ENCODE measurements at places on chromosomes 3 and 15.

GRCh38 chr15:64596701-64597476, 136.5 kb downstream of the ZNF609 start:
- DNase-seq = no peak

DNA sequence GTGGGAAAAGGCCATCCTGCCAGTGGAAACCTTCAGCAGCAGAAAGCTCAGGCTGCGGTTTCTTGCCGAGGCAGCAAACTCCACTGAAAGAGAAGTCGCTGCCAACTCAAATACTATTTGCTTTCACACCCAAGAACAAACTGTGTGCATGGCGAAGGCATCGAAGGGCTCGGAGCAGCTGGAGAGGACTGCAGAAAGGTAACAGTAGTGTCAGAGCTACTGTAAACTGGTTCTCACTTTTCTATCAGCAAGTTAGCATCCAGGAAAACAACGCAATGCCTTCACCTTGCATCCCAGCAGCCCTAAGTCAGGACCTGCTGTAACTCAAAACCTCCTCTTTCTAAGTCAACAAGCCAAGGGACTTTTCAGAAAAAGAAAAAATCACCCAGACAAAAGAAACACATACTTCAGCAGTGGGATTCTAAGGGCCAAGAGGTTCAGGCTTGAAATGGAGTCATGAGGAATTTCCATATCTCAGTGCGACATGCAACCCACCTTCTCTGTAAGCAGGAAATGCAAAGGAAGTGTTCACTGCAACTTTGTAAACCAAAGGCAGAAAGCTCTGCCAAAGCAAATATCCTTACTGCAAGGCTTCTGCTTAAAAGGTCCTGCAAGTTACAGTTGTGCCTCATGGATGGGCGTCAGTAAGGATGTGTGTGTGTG, 193.5 kb downstream of the FOXP1 start:
- DNase-seq = no peak

DNA sequence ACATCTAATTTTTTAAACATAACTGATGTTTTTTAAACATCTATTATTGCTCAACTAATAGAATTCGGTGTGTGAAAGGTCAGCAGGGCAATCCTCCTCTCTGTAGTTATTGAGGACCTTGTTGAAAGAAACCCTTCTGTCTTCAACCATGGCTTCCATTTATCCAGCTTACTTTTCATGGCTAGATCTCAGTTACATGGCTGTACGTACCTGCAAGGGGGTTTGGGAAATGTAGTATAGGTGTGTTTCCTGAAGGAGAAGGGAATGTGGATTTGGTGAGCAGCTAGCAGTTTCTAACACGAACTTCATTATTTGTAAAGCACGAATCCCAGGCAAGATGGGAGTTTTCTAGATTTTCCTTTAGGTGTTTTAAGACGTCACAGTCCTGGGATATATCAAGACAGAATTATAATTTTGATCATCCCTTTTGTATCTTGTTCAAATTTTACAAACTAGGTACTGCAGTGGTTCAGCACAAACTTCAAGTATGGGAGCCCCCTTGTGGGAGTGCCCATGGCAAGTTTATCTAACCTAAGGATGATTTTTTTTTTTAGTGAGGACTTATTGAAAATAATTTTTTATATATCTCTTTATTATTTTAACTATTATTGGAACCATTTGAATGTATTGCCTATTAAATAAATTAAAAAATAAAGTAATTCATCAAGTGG, 41.6 kb downstream of the FBXL2 start:
- no peak for DNase-seq

DNA sequence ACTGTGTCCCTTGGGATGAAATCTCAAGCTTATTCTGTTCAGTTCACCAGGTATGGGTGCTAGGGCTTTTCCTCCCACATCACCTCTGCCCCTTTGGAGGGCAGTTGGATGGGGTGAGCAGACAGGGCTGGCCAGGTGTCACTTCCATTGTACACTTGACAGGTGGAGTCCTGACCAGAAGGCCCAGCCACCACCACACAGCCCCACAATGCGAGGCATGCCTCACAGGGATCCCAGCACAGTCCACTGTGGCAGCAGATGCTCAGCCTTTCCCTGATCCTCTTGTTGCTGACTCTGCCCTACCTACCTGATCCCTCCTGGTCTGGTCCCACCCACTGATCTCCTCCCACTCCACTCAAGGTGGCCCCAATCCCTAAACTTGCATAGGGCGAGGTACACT, 88.2 kb downstream of the ANP32A start:
- DNase-seq = no peak

DNA sequence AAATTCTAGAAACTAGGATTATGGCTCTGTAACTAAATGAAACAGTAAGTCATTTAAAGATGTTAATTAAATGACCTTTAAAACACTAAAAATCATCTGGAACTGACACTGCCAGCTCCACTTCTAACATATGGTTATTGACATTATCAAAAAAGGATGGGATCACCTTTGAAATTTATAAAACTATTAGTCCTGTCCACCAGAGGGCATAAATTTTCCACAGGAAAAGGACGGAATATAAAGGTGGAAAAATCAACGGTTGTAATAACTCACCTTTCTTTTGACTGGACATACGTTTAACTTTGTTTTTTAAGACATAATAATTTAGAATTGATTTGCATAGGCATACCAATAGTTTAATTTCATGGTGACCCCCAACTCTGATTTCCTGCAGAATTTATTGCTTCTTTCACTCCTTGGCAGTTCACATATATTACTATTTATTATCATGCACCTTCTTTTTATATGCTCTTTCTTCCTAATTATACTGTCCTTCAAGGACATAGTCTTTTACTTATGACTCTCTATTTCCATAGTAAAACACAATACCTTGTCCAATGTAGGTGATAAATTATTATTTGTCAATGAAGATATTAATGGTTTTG, 345.7 kb downstream of the CADM2 start:
- DNase-seq = peak; percentile 1

DNA sequence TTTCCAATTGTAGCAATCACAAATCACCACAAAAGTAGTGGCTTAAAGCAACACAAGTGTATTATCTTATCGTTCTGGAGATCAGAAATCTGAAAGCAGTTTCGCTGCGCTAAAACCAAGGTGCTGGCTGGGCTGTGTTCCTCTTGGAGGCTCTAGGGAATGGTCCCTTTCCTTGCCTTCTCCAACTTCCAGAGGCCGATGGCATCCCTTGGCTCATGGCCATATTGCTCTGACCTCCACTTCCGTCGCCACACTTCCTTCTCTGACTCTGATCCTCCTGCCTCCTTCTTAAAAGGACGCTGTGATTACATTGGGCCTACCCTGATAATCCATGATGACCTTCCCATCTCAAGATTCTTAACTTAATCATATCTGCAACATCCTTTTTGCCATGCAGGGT, 10.7 kb upstream of the PAQR5 start:
- no peak for DNase-seq

DNA sequence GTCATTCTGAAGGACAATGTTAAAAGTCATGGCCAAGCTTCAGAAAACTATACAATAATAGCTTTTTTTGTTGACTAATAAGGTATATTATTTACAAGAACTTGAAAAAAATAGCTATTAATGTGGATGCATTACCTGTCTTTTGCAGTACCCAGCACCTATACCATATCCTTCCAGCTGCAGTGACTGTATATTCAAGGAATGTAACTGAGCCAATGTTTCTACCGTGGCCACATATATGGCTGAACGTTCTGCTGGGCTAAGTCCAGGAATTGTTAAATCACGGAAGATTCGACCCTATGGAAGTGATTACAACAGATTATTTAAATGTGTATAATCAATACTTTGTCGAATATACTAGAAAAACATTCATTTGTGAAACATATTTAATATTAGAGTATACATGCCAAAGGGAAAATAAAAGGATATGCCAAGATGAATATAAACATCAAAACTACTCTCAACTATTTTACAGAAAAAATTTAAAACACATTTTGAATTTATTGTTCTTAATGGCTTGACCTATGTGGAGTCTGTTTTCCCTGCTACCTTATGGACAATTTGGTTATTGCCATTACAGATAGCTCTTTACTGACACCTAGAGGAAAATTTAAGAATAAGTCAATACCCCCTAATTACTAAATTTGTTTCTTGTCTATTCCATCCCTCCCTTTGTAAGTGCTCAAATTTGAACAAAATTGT, 17.6 kb downstream of the ACAD11 start:
- peak; percentile 39 for DNase-seq

- DNase-seq = no peak
These were observed 108.4 kb downstream of the CORO2B start for GRCh38 chr15:68687136-68687735.

DNA sequence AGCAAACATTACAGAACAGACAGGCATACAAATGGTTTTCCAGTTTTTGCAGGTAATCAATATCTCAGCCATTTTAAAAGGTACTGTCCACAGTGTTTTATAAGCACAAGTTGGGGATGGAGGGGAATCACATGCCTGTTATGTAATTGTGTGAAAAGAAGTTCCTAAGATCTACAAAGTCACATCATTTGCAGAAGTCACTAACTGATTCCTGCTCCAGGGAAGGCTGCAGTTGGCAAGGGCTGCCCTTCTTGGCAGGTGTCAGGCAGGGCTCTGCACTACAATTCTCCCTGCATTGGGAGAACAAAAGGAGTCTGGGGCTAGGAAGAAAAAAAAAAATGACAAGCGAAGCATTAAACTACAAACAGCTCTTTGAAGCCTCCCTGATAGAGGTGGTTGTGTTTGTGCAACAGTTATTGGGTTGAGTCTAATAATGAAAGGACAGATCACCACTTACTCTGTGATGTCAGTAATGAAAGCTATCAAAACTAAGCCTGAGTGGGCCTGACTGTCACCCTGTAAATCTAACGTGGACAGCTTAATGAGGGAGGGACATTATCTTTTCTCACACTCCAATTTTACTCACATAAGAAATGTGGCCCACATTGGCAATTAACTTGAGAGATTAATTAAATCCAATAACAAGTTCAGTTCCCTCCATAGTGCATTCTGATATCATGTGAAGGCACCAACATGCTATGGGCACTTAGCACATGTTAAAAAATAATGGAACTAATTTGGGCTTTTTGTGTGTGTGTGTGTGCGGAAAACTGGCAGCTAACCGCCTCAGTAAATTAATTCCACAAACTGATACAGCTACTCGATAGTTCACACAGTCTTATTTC, 242.9 kb downstream of the FHIT start:
- no peak for DNase-seq

DNA sequence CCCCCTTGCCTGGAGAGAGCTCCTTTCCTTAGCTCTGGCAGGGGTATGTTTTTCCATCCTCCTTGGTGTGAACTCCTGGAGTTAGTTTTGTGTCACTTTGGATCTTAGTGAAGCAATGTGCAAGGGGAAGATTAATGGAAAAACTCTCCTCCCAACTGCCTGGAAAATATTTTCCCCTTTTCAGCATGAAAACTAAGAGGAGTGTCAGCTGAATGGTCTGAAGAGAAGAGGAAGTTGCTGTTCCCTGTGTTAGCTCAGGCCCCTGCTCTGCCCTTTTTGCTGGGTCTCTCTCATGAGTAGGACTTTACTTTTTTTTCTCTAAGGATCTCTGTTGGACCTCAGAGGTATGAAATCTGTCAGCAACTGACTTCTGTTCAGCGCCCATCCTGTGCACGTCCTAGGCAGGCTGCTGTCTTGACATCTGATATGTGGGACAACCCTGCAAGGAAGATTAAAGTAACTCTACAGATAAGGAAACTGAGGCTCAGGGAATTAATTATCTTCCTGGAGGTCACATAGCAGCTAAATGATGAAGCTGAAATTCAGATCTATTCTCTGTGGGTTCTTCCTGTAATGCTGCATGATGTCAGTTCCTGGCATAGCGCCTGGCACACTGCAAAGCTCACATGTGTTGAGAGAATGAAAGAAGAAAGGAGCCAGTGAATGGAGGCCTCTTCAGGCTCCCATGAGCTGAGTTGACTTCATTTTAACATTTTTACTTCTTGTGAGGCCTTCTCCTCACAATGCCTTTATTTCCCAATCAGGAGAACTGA, 109.7 kb upstream of the GALNT15 start:
- DNase-seq = no peak

DNA sequence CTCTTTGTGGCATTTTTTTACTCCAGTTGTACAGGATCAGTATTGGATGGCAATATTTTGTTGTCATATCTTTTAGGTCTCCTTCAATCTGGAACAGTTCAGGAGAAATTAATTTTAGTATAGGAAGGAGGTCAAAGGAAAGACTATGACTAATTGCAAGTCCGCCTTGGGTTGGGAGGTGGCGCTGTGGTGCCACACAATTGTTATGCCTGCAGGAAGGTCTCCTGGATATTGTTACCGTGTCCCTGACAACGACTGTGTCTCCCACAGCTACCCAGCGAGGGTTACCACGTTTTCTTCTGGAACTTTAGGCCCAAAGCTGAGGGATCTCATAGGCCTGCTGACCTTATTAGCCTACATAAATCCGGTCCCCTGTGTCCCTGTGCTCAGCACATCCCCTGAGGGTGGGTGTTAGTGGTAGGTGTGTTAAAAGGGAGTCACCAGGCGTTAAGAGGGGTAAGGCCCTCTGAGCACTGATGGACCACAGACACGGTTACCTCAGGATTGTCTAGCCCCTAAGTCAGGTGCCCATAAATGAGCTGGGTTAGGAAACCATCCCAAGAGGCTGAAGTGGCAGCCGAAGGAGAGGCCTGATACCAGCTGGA, 31.5 kb downstream of the KCNAB1 start:
- DNase-seq = peak; percentile 43

- DNase-seq = no peak
These were observed 35.5 kb upstream of the CCR2 start for GRCh38 chr3:46318207-46318927.

DNA sequence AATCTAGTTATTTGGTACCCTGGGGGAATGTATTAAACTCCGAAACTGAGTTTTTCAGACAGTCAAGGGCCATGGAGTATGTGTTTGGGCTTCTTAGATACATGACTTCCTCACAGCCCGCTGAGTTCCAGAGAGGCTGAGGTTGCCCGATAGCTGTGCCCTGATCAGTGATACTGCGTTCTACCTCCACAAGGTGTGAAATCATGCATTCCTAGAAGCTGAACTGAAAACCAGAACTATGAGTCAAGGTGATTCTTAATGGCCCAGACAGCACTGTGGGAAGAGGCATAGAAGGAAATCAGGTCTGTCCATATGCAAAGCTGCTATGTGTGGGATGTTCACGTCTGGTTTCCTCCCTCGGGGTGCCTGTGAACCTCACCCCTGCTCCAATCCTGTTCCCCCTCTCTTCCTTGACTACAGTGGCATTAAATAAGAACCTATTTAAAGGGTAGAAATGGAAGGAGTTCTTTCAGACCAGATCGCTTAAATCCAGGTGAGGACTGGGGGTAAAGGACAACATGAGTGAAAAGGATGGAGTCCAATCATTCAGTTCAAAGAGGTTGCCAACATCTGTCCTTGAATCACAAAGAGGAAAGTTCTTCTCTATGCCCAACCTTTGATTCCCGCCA, 74.3 kb downstream of the MYO1E start:
- DNase-seq = no peak

GRCh38 chr3:55128225-55128823, 200.5 kb upstream of the LRTM1 start:
- DNase-seq = no peak

DNA sequence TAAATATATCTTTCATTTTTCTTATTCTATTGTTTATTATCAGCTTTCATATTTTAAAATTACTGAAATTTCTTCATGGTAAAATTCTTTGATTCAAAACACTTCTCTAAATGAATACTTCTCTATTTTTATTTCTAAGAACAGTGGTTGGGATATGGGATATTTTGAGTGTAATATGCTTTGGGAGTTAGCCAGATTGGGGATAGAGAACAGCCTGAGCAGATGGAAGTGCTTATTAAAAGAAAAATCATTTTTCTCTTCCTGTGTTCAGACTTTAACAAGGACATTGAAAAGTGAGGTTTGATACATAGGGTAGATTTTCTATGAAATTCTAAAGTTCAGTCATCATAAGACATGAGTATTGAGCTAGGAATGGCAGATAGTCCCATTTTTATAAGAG, 84.8 kb downstream of the COL6A5 start:
- DNase-seq = no peak
